Astrocyte of the hippocampus (primary cell): ENCODE measurements at places on chromosomes 2 and 18.
A peak's percentile ranks its signal among the peaks of the same experiment; 100 is the strongest.

- no peak for DNase-seq
Observed at GRCh38 chr2:112834396-112835037, 2.1 kb downstream of the IL1B start.

DNA sequence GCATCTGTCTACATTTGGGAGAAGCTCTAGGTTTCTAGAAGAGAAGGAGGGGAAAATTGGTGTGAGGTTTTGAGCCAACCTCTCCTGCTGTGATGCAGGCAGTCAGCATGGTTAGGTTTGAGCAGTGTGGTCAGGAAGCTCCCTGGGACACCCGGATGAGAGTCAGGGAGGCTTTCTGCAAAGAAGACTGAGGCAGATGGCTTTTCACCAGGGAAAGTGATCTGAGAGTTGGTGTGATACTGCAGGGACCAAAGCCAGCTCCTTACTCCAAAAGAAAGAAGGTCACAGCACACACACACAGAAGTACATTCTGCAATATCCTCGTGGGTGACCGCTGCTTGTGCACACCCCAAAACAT, 75.8 kb upstream of the BCL11A start:
- no peak for DNase-seq

GRCh38 chr2:98444436-98445176, at the start of gene INPP4A:
INPP4A (plus strand) TSS chr2:98444858; CDS start chr2:98520049, 75,191 bp downstream.
- DNase-seq = peak; percentile 90

DNA sequence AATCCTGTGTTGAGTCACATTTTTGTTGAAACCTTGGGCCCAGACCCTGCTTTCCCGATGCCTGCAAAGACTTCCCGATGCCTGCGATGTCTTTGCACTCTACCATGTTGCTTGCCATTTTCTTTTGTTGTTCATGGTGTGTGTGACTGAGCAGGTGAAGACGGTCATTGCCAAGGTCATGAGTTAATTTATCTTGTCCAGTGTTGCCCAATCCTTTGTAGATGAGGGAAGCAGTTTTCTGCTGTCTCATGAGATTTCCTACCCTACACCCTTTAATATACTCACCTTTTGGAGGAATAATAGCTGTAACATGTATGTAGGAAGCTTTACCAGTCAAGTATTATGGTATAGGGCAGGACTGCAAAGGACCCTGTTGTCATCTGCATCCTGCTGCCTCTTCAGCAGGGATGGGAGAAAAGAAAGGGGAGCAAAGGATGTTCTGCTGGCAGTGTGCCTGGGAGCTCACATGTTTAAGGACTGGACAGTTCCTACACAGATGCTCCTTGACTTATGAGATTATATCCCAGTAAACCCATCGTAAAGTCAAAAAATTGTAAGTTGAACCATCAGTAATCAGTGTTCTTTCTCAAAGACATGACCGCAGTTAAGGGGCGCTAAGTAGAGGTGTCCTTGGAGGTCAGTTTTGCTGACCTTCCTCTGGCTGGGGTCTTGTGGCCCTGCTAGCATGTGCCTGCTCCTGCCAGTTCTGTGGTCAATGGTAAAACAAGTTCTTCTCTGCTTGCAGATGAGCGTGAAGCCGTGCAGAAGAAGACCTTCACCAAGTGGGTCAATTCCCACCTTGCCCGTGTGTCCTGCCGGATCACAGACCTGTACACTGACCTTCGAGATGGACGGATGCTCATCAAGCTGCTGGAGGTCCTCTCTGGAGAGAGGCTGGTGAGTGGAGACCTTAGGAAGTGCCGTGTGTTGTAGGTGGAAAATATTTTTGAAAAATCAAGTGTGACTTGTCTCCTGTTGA, 124.8 kb upstream of the EML6 start:
- DNase-seq = no peak

GRCh38 chr2:23599006-23599405, 214.0 kb downstream of the KLHL29 start:
- DNase-seq = no peak

GRCh38 chr2:43206602-43207001, 19.8 kb downstream of the ZFP36L2 start:
- no peak for DNase-seq

GRCh38 chr2:152648336-152648735, 68.9 kb downstream of the PRPF40A start:
- DNase-seq = peak; percentile 23

- no peak for DNase-seq
Observed at GRCh38 chr18:43515481-43515880, 238.2 kb upstream of the SYT4 start.

- DNase-seq = no peak
Observed at GRCh38 chr2:135647836-135648579, 93.6 kb upstream of the UBXN4 start.

DNA sequence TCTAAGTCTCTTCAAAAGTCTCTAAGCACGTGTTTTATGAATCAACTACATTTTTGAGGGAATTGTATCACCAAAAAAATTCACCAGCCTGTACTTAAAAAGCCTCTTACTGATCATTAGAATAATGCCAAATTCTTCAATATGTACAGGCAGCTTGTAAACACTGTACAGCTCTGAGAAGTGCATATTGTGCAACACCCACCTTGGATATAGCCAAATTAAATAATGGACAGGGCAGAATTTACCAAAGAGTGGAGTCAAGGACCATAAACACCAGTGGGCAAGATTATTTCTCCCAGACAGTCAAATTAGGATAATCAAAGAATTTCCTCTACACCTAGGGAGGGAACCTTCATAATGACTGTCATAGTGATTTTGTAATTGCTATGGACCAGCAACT, 338.2 kb downstream of the NR4A2 start:
- no peak for DNase-seq

DNA sequence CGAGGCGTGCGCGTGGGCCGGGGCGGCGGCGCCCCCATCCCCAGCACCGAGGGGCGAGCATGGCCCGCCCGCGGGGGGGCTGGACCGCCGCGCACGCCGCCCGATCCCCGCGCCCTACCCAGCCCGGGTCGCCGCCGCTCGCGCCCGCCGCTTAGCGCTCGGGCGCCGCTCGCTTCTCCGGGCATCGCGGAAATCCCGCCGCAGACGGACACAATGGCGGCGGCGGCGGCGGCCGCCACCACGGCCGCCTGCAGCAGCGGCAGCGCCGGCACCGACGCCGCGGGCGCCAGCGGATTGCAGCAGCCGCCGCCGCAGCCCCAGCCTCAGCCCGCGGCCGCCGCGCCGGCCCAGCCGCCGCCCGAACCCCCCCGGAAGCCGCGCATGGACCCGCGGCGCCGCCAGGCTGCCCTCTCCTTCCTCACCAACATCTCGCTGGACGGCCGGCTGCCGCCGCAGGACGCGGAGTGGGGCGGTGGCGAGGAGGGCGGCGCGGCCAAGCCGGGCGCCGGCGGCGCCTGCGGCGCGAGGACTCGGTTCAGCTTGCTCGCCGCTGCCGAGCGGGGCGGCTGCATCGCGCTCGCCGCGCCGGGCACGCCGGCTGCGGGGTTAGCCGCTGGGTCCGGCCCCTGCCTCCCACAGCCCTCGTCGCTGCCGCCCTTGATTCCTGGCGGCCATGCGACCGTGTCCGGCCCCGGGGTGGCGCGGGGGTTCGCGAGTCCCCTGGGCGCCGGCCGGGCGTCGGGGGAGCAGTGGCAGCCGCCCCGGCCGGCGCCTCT, 453 bp downstream of the CABLES1 start:
- peak; percentile 84 for DNase-seq

GRCh38 chr18:27728659-27729058, 448.3 kb downstream of the CDH2 start:
- DNase-seq = no peak

DNA sequence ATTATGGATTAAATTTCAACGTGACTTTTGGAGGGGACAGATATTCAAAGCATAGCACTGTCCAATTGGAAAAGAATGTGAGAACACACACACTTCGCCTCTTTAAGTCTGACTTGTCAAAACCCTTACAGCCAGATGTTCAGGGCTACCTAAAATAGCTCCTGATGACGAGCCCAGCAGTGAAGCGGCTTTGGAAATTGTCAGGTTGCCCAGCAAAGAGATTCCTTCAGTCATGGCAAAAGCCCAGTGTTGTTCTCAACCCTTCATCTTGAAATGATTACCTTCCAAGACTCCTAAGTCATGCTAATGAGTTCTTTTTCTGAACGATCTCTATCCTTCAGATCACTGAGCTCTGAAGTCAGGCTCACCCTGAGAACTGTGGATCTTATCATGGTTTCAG, 436.6 kb downstream of the LRATD1 start:
- DNase-seq = peak; percentile 47

GRCh38 chr2:182706751-182707150, 9.3 kb upstream of the DNAJC10 start:
- DNase-seq = no peak

DNA sequence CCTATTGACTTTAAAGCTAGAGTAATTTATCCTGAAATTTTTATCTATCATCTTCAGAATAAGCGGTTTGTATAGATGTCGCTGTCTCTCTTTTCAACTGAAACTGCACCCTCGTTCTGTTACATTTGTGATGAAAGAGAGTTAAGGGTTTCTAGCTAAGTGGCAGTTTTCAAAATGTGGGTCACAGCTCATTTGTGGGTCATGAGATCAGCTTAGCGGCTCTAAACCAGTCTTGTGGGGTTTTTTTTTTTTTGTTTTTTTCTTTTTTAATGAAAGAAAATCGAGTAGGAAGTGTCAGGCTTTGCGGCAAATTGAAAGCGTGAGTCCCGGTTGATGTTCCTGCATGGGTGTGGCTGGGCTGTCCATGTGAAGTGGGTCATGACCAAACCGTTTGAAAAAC, 31.2 kb downstream of the SALL3 start:
- no peak for DNase-seq

GRCh38 chr18:46917803-46918600, 600 bp downstream of the KATNAL2 start:
- no peak for DNase-seq

GRCh38 chr2:231716666-231717280, 8.4 kb downstream of the PTMA start:
- DNase-seq = peak; percentile 33

- peak; percentile 70 for DNase-seq
Observed at GRCh38 chr2:144452169-144452988, 67.5 kb downstream of the ZEB2 start.

DNA sequence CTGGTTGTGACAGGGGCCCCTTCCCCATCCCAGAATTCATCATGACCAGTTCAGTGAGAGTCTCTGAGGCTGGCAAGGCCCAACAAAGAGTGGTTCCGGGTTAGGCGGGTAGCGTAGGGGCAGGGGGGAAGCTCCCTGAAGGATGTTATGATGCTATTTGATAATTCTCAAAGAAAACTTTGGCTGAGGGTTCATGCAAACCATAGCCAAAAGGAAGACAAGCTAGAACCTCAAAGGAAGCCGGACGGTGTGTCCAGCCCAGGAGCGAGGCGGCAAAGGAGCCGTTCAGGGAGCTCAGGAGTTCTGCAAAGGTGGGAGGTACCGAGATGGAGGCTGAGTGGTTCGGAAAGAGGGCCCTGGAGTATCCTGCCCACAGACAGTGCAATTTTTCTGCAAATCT, 226.8 kb upstream of the RAB6C start:
- DNase-seq = no peak

GRCh38 chr18:31103423-31103822, 1.2 kb upstream of the DSC2 start:
- DNase-seq = no peak

GRCh38 chr2:15780912-15781574, 159.3 kb upstream of the MYCN start:
- no peak for DNase-seq

GRCh38 chr2:218873359-218874194, 7.1 kb upstream of the WNT10A start:
- no peak for DNase-seq

DNA sequence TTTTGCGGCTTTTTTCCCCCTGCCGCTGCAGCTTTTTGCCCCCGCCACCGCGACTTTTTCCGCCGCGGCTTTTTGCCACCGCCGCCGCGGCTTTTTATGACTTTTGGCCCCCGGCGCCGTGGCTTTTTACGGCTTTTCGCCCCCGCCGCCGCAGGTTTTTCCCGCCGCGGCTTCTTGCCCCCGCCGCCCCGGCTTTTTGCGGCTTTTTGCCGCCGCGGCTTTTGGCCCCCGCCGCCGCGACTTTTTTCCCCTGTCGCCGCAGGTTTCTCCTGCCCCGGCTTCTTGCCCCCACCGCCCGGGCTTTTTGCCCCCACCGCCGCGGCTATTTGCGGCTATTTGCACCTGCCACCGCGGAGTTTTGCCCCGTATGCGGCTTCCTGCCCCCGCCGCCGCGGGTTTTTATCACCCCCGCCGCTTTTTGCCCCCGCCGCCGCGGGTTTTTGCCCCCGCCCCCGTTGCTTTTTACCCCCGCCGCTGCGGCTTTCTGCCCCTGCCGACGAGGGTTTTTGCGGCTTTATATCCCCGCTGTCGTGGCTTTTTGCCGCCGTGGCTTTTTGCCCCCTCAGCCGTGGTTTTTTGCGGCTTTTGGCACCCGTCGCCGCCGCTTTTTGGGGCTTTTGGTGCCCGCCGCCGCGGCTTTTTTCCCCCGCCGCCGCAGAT, 2750.9 kb downstream of the RPIA start:
- peak; percentile 7 for DNase-seq

DNA sequence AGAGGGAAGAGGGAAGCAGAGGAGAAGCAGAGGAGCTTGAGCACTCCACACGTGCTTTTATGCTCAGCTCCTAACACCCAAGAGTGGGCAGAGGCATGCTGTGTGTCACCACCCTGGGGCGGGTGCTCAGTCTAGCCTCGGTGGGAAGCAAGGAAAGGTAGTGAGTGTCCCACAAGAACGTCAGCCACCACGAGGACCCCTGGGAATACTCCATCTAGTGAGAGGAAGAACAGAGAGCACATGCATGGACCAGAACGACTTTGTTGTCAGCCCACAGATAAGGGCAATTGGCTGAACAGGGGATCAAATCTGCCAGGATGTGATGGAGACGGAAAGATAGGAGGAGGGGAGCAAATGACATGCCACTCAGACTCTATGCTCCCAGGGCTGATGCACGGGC, 83.4 kb downstream of the XDH start:
- DNase-seq = no peak

GRCh38 chr2:64325852-64326577, 127.9 kb upstream of the LGALSL start:
- no peak for DNase-seq

GRCh38 chr2:85134255-85134895, 1.2 kb downstream of the TCF7L1 start:
- peak; percentile 79 for DNase-seq

DNA sequence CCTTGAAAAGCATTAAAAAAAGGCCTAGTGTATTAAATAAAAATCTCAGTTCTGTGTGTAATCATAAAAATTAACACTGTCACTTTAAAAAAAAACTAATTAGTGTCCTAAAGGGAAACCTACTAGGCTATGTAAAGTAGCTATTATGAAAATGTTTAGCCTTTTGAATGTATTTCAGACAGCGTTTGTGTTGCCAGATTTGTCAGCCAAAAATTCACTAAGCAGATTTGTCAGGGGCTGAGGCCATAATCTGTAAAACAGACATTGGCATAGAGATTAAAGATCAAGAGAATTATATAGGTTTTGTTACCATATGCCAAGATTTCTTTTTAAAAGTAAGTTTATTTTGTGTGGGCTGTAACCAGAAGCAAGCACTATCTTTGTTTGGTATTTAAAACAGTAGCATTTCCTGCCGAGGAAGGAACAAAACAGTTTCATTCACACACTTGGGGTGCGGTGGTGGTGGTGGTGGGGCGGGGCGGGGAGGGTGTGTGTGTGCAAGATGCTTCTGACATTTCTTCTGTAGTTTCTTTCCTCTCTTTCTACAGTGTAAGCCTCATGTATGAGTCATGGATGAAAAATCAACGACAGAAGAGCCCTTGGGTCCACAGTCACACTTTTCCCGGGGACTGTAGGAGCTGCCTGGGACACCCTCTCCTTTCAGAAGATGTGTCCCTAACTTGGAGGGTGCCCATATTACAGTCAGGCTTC, 328.5 kb upstream of the FANCL start:
- peak; percentile 37 for DNase-seq
